PC-3 (cell line): ENCODE measurements at places on chromosomes 5 and 9. TPM values are rescaled to one million over a fixed set of nuclear protein-coding genes. Genes with fewer than 3 reads are reported as not detected.
A peak's percentile ranks its signal among the peaks of the same experiment; 100 is the strongest.

GRCh38 chr5:64659289-64659688 lies 31.0 kb upstream of the SHISAL2B start:
- DNase-seq: no peak

DNA sequence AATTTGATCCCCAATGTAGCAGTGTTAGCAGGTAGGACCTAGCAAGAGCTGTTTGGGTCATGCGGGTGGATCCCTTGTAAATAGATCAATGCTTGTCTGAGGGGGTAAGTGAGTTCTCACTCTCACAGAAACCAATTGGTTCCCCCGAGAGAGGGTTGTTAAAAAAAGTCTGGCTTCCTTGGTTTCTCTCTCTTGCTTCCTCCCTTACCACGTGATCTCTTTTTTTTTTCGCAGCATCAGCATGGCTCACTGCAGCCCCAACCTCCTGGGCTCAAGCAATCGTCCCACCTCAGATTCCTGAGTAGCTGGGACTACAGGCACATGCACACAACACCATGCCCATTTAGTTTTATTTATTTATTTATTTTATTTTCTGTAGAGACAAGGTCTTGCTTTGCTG lies 26.4 kb downstream of the RAPGEF6 start:
- DNase-seq: no peak

The CCDC192 gene
- not detected in 2 replicates for total RNA-seq

The GLDC gene
- total RNA-seq: 5.4 and 8.1 TPM in 2 replicates

The NR2F1-AS1 gene
- 24.1 and 28.8 TPM in 2 replicates for total RNA-seq

The GFI1B gene
- total RNA-seq: not detected in 2 replicates

GRCh38 chr5:124453221-124454051 lies 293.0 kb downstream of the ZNF608 start:
- DNase-seq: peak; percentile 65

The PRUNE2 gene
- total RNA-seq: not detected in 2 replicates

The NUDT12 gene
- total RNA-seq: 9.2 and 10.9 TPM in 2 replicates

DNA sequence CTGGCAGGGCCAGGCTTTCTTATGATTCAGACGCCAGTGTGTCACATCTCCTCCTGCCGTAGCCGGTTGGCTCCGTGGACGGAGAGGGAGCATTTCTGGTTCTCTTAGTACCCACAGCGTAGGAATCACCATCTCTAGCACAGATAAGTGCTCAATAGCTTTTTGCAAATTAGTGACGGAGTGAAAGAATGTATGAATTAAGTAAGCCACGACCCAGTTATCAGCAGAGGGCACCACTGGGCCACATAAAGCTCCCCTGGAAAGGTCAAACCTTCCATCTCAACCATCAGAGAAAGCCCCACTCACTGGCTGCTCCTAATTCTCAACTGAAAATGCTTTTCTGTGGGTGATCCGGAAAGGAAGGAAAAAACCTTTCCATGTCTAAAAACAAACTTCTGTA lies 317.0 kb upstream of the ADCY2 start:
- peak; percentile 25 for DNase-seq

The ZNF608 gene
- total RNA-seq: 0.95 and 1.2 TPM in 2 replicates

The TPPP gene
- 1.7 and 1.9 TPM in 2 replicates for total RNA-seq

DNA sequence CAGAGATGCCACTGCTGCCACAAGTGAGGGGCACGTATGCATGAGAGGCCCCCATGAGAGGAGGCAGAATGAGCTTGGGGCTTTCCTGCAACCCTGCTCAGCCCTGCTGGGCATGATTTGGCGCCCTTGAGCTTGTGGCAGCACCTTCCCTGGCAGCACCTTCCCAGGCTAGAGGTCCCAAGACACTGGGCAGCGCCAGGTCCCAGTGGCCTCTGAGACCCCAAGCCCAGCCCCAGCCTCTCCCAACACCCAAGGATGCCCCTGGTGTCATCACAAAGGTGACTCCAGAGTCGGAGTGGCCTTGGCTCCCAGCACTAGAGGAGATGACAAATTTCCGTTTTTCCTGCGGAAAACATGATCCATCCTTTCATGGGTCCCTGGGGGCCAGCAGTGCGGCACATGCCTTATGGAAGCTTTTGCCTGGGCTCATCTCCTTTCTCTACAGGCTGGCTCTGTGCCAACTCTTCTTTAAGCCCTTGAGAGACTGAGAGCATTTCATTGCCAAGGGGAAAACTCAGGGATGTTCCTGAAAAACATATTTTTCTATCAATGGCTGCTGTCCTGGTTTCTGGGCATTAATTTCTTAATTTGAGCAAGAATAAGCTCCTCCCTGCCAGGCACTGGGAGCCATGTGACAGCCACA lies 77.1 kb upstream of the ADAMTS2 start:
- DNase-seq: no peak

The SELENOP gene
- total RNA-seq: 3.3 and 3.9 TPM in 2 replicates

DNA sequence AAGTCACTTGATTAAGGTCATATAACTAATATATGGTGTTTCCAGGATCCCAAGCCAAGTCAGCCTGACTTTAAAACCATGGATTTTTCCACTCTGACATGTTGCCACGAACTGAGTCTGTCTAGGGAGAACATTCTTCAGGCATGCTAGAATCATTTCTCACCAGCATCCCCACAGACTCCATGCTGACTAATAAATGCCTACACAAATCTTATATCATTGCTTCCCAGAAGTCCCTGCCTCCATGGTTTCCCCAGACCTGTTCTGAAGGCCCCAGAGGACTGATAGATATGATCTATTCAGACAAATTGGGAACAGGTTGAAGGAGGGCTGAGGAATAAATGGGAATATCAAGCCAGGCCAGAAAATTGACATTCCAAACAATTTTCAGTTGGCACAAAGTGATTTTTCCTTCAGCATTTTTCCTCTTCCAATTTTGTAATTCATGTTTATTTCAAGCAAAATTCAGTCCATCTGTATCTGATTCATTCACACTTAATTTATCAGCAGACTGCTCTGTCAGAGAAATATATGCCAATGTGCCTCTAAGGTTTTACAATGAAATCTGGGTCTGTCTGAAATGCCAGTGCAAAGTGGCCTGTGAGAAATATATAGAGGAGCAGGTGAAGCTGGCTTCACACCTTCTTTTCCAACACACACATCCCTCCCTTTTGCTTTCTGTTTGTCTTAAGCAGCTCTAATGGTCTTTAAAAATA lies 413.6 kb upstream of the TNC start:
- DNase-seq: no peak

The OSMR gene
- total RNA-seq: 13.7 and 20.3 TPM in 2 replicates

GRCh38 chr5:138350563-138350890 lies 2.0 kb upstream of the KDM3B start:
- DNase-seq: no peak

DNA sequence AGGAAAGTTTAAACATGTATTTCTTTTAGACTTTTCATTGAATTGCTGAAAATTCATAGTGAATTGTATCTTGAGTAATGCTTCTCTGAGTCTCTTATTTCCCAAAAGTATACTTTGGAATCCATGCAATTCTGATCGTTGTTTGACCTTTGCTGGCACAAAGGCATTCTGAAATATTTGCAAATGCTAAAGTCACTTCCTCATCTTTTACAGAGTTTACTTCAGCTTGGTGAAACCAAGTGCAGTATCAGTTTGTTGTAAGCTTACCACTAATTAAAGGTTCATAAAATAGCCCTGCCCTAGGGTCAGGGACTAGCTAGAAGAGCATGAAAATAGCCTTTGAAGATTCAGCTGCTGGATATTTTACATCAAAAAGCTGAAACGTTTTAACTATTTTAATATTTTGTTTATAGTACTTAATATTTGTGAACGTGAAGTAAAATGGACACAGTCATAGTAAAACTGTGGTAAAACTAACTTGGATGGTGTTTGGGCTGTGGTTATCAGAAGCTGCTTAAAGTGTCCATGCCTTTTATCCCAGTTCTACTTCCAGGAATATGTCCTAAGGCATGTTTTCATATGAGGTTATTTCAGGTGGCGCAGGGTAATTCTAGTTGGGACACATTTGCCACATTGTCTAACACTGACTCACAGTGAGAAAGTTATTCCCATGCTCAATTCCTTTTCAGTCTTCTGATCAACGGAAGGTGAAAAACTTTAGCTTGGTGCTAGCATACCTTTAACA lies 45.3 kb downstream of the SLC22A5 start:
- peak; percentile 88 for DNase-seq

The SCGB3A2 gene
- 0.51 TPM in 1 of 2 replicates, not detected in the other for total RNA-seq

DNA sequence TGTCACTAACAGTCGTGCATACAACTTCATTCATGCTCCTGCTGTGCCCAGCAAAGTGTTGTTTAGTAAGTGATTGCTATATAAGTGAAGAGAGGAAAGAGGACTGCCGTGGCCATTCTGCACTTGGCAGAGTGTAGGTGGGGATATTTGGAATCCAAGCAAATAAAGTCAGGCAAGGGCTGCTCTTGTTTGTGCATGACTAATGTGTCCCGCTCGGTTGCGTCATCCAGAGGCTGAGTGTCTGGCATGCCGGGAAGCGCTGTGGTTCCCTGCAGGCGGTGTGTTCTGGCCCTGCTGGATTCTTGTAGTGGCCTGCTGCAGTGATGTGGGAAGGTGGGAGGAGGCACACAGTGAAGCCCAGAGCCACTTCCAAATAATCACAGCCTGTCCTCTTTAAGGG lies 136.9 kb upstream of the ANKH start:
- peak; percentile 98 for DNase-seq

The KIF24 gene
- 4.7 and 5.0 TPM in 2 replicates for total RNA-seq

The OR1Q1 gene
- total RNA-seq: not detected in 2 replicates

- DNase-seq: no peak
These were observed 57.8 kb downstream of the KCNT1 start for GRCh38 chr9:135759676-135760300.

DNA sequence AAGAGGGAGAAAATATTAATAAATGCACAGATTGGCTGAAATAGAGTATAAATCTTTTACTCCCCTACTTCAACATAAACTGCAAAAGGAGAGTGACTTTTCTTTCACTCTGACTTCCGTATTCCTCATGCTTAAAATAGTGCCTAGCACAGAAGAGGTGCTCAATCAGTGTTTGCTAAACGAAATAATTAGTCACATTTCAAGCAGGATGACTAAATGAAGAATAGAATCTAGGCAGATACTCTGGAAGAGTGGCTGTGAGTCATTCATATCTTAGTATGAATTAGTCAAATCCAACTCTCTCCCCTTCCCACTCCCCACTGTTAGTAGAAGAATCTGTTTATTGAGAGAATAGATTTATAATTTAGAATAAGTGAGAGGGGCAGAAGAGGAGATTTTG lies 4.8 kb downstream of the CD274 start:
- DNase-seq: peak; percentile 83

GRCh38 chr5:139842321-139842720 lies 46.7 kb downstream of the PSD2 start:
- DNase-seq: no peak

DNA sequence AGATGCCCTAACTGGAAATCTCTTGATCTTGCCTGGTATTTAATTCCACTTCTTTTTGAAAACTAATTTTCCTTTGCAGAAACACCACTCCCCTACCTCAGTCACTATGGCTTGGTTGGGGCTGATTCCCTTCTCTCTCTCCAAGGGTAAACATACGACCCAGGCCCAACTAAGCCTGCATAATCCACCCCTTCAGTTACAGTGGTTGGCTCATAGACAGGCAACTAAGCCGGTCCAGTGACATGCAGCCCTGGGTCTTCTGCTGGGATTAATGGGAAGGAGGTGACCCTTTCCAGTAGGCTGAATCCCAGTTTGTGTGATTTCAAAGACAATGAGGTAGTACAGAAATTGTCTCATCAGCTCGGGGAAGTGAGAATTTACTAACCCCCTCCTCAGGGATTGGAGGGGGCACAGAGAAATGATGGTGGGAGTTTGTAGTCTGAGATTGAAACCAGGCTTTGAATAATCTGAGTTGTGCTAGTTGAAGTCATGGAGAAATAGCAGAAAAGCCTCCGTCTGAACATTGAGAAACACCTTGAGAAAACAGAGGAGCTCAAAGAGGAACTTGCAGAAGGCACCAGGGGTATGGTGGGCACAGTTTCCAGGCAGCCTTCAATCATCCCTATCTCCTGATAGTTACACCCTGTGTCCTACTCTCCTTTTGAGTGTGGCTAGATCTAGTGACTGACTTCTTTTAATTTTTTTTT lies 148.9 kb downstream of the GCNT1 start:
- DNase-seq: no peak
